ENCODE measurements at places on chromosomes 16 and 17. TPM values are rescaled to one million over a fixed set of nuclear protein-coding genes. Genes with fewer than 3 reads are reported as not detected.

DPEP2 gene
- not detected for total RNA-seq

SHISA6 gene
- total RNA-seq = 0.05 TPM

ADAD2 gene
- not detected for total RNA-seq

DNA sequence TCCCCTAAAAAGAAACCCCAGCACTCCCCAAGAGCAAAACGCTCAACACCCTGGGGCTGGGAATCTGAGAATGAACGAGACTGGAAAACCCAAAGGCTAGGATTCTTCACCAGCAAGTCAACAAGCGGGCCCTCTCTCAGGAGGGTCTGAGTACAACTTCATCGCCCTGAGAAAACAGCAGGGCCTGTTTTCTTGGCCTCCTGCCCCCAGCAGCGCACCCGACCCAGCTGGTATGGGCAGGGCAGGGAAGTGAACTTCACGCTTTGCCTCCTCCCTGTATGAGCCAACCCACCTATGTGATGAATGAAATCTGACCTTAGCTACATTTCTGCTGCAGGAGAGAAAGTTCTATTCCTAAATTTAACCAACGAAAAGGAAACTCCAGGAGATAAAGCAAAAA lies 11.1 kb downstream of the NUDT16L1 start:
- H3K36me3 ChIP-seq = peaks cover 51% of the 10 kb centered on the region
- no peaks in the 10 kb centered on the region for H3K4me1 ChIP-seq

DNA sequence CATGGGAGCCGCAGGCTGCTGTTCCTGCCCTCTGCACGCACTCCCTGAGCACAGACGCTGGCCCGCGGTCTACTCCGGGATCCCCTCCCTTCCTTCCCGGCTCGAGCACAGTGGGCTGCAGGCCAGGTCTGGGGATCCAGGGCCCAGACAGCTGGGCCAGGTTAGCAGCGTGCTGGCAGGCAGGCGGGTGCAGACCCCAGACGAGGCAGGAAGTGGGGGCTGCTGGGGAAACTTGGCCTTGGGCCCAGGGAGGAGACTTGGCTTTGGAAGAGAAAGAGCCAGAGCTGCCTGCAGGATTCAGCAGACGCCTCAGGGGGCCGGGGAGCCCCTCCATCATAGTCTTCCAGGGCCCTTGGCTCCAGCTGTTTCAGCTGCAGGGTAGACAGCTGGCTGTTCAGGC lies 30.2 kb upstream of the ABCC3 start:
- no peaks in the 10 kb centered on the region for H3K4me1 ChIP-seq
- H3K4me3 ChIP-seq = no peak overlapping the region
- DNase-seq = no peak
- H3K36me3 ChIP-seq = no peaks in the 10 kb centered on the region
- peaks cover 37% of the 10 kb centered on the region for H3K27me3 ChIP-seq

DNA sequence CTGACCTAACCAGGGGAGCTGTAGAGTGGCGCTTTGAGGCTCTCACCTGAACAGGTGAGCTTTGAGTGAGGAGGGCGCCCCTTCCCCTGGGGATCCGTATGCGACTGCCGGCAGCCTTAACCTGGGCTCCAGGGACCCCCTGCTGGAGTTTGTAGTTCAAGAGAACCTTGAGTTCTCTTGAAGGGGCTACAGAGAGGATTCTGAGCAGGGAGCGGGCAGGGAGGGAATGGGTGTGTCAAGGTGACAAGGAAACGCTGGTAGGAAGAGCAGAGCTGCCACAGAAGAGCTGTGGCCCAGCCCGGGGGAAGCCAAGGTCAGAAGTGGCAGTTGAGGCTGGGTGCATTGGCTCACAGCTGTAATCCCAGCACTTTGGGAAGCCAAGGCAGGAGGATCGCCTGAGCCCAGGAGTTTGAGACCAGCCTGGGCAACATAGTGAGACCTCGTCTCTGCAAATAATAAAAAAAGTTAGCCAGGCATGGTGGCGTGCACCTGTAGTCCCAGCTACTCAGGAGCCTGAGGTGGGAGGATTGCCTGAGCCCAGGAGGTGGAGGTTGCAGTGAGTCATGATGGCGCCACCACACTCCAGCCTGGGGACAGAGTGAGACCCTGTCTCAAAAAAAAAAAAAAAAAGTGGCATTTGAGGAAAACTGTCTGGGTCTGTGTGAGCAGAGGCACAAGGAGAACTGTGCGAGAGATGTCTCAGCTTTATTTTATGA lies 1.2 kb downstream of the LLGL2 start:
- peaks cover 26% of the 10 kb centered on the region for H3K36me3 ChIP-seq
- peaks cover 13% of the 10 kb centered on the region for H3K4me1 ChIP-seq
- H3K27me3 ChIP-seq = peaks cover 11% of the 10 kb centered on the region
- no peak overlapping the region for H3K4me3 ChIP-seq
- DNase-seq = no peak
- no peak overlapping the region for H3K27ac ChIP-seq

DNA sequence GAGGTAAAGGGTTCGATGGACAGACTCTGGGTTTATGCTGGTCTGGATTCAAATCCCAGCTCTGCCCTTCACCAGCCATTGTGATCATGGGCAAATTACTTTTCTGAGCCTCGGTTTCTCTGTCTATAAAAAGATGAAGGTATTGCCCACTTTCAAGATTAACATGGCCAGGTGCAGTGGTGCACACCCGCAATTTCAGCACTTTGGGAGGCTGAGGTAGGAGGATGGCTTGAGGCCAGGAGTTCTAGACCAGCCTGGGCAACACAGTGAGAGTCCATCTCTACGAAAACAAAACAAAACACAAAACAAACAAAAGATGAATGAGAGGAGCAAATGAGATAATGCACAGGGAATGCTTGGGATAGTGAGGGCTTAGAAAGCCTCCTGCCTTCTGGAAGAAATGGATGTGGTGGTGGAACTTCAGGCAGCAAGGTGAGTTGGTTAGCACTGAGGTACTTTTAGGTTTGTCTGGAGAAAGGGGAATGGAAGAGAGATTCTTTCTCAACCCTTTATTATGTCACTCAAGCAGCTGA lies 8.5 kb downstream of the ADGRG3 start:
- no peaks in the 10 kb centered on the region for H3K36me3 ChIP-seq
- H3K27ac ChIP-seq = no peak overlapping the region
- no peak for DNase-seq

- H3K27ac ChIP-seq = no peak overlapping the region
- 0 out of 2 replicates have a peak, but pooled peaks cover 4% of the 10 kb centered on the region for H3K27me3 ChIP-seq
- no peaks in the 10 kb centered on the region for H3K36me3 ChIP-seq
Measured at GRCh38 chr16:73230651-73231050, 182.7 kb upstream of the ZFHX3 start.

DNA sequence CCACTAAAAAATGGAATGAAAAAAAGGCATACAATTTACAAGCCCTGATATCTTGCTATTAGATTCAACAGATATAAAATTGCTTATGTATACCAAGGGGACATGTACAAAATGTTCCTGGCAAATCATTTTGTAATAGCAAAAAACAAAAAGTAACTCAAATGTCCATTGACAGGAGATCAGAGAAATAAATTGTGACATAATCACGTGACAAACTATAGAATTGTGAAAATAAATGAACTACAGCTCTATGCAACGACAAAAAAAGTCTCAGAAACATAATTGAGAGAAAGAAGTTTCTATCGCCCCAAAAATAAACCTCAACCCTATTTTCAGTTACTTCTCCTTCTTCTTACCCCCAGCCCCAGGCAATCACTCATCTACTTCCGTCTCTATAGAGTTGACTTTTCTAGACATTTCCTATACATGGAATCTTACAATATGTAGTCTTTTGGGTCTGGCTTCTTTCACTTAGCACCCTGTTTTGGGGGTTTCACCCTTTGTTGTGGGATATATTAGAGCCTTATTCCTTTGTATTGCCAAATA lies 12.1 kb upstream of the ACE start:
- DNase-seq = no peak
- no peaks in the 10 kb centered on the region for H3K36me3 ChIP-seq
- no peaks in the 10 kb centered on the region for H3K27me3 ChIP-seq
- H3K27ac ChIP-seq = no peak overlapping the region
- H3K4me3 ChIP-seq = no peak overlapping the region

DNA sequence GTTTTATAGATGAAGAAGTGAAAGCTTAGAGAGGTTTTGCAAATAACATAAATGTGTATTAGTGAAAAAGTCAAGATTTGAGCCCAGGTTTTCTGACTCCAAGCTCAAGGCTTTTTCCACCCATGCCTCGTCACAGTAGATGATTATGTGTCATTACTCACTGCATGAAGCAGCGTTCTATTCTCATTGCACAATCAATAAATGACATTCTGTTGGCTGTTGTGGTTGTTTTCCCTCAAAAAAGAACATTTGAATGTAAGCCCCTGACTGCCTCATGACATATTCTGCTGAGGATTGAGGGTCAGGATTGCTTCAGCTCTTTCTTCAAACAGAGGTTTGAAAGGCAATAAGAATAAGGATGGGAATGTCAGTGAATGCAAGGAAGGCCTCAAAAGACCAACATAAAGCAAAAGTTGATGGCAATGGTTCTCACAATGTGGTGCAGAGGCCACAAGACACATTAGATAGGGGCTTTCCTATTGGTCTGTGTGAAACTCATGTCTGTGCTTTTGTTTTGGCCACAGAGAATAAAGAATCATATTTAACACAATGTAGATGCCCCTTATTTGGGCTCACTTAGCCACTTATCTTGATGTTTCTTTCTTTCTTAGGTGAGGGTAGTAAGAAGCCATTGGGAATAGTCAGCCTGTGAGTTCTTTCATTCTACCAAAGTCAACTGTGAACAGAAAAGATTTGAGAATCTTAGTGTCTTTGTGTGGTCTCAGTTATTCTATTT lies 5.4 kb upstream of the MMD start:
- DNase-seq = no peak
- peaks cover 4% of the 10 kb centered on the region for H3K4me1 ChIP-seq
- no peaks in the 10 kb centered on the region for H3K36me3 ChIP-seq
- H3K4me3 ChIP-seq = no peak overlapping the region
- H3K27ac ChIP-seq = no peak overlapping the region

Measured in SJSA1 (cell line).